ENCODE measurements at places on chromosomes 7 and 10. TPM values are rescaled to one million over a fixed set of nuclear protein-coding genes. Genes with fewer than 3 reads are reported as not detected.

DNA sequence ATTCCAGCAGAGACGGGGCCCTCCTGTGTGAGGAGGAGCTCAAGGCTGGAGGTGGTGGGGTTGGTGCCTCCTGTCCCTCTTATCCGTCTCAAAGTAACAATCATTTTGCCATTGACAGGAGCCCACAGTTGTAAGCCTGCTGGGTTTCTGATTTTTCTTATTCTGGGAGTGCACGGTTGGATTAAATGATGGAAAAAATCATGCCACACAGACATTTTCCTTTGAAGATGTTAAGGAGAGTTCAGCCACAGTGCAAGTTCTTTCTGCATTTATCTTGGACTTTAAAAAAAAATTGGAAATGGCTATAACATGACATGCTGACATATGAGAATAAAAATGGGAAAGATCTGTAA lies 8.4 kb upstream of the LYZL1 start:
- no peaks in the 10 kb centered on the region for H3K27me3 ChIP-seq
- H3K4me1 ChIP-seq = no peaks in the 10 kb centered on the region
- DNase-seq = no peak
- no peak overlapping the region for H3K4me3 ChIP-seq
- no peaks in the 10 kb centered on the region for H3K36me3 ChIP-seq

DNA sequence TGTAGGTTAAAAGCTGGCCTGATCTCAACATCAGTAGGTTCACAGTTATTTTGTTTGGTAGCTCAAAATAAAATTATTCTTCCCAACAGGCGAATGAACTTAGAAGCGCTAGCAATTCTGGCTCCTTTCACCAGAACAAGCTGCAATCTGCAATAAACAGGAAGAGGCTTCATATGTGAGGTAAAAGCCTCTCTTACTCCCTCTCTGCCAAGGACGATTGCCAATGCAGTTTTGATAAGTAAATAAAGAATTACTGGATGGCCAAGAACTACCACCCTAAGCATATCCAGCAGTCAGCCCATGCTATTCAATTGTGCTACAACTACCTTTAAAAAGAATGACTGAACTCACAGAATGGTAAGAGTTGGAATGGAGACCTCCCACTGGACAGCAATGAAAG lies 150.0 kb upstream of the LAMB4 start:
- H3K36me3 ChIP-seq = no peaks in the 10 kb centered on the region
- no peak overlapping the region for H3K4me3 ChIP-seq
- H3K27me3 ChIP-seq = no peaks in the 10 kb centered on the region
- H3K27ac ChIP-seq = no peak overlapping the region
- H3K4me1 ChIP-seq = no peaks in the 10 kb centered on the region
- no peak for DNase-seq

GRCh38 chr10:36254199-36254598 lies 612.1 kb upstream of the FZD8 start:
- DNase-seq = no peak
- no peak overlapping the region for H3K4me3 ChIP-seq
- H3K36me3 ChIP-seq = no peaks in the 10 kb centered on the region

DNA sequence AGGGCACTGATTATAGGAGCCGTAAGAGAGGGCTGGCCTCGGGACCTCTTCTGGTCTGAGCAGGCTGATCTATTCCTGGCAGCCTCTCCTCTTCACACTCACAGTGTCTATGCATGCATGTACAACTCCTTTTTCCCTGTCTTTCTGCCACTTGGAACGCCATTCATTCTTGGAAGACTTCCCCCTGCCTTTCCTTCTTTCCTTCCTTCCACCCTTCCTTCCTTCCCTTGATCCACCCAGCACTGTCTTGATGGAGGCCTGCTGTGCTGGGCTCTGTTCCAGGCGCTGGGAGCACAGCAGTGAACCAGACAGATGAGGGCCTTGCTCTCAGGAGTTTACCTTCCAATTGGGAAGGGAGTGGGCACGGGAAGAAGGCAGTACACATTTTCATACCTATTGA lies 114.8 kb downstream of the SH3PXD2A start:
- H3K4me3 ChIP-seq = no peak overlapping the region
- no peak overlapping the region for H3K27ac ChIP-seq
- no peak for DNase-seq

- H3K36me3 ChIP-seq = peaks cover 12% of the 10 kb centered on the region
- no peaks in the 10 kb centered on the region for H3K4me1 ChIP-seq
- H3K27ac ChIP-seq = no peak overlapping the region
- H3K4me3 ChIP-seq = no peak overlapping the region
Measured at GRCh38 chr7:132171130-132171576, 405.1 kb downstream of the PLXNA4 start.

DNA sequence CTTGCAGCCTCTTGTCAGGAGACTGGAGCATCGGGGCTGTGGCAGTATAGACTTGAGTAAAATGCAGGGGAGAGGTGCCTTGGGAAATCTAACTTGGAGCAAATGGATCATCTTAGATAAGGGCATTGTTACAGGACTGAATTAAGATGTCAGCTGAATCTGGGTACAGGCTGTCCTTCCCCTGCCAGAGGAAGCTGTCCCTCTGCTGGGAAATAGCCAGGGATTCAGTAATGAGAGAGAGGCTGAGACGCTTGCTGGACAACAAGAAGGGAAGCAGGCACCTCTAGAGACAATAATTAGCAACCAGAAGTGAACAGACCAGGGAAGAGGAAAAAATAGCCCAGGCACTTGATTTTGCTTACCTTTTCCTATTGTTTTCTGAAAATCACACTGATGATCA lies 20.7 kb upstream of the RAPGEF5 start:
- no peaks in the 10 kb centered on the region for H3K36me3 ChIP-seq
- no peaks in the 10 kb centered on the region for H3K27me3 ChIP-seq
- H3K4me1 ChIP-seq = no peaks in the 10 kb centered on the region

DNA sequence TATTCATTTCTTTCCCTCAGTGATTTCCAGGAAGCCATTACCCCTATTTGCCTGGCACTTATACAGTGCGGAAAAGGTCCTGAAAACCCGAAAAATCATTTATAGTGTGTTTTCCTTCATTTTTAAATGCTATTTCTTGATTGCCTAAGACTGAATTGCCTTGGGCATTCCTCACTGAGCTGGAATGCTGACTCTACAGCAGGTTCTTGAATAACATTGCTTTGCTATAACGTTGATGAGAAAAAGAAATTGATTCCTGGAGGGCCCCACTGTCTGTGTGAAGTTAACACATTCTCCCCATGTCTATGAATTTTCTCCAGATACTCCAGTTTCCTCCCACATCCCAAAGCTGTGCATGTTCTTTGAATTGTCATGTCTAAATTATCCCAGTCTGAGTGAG lies 308.5 kb downstream of the EXOC4 start:
- no peaks in the 10 kb centered on the region for H3K4me1 ChIP-seq
- H3K27ac ChIP-seq = no peak overlapping the region
- no peak overlapping the region for H3K4me3 ChIP-seq
- no peaks in the 10 kb centered on the region for H3K27me3 ChIP-seq
- no peaks in the 10 kb centered on the region for H3K36me3 ChIP-seq

DNA sequence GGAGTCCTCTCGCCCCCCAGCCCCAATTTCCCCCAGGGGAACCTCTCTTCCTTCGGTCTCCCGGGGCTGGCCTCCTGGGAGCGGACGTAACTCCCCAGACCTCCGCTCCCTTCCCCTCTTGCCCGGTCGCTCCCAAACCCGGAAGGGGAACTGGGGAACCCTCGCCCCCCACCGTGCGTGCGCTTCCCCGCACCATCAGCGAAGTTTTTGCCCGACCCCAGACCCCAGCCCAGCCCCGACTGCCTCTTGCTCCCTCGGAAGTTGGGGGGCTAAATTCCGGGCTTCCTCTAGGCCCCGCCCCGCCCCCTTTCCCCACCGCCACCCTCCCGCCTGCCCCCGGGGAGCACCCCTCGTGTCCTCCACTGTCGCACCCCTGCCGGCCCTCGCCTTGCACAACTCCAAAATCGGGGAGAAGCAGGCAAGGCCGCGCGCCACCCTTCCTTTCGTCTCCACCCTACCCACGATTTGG lies 436 bp downstream of the GNB2 start:
- DNase-seq = no peak
- H3K4me1 ChIP-seq = peaks cover 8% of the 10 kb centered on the region
- no peaks in the 10 kb centered on the region for H3K27me3 ChIP-seq
- peaks cover 25% of the 10 kb centered on the region for H3K36me3 ChIP-seq
- H3K27ac ChIP-seq = peak overlapping the region; percentile 98

GRCh38 chr10:63388421-63389031 lies 77.3 kb downstream of the JMJD1C start:
- H3K27ac ChIP-seq = no peak overlapping the region
- H3K36me3 ChIP-seq = peaks cover 3% of the 10 kb centered on the region
- H3K4me3 ChIP-seq = no peak overlapping the region
- no peak for DNase-seq
- H3K27me3 ChIP-seq = no peaks in the 10 kb centered on the region

DNA sequence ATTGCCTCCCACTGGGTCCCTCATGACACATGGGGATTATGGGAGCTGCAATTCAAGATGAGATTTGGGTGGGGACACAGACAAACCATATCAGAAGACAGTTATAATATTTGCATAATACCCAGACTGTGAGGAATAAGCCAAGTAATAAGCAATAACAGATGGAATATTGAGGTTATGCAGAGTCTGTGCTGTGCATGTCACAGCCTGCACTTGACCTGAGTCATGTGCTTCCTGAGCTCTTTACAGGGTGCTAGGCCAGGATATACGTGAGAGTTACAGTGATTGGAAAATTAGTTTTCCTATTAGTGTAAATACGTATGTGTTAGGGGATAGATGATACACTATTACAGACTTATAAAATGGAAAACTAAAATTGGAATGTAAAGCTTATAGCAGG lies 288.7 kb downstream of the SDK1 start:
- H3K36me3 ChIP-seq = no peaks in the 10 kb centered on the region
- H3K27me3 ChIP-seq = no peaks in the 10 kb centered on the region
- H3K4me3 ChIP-seq = no peak overlapping the region
- H3K4me1 ChIP-seq = no peaks in the 10 kb centered on the region
- no peak for DNase-seq

DNA sequence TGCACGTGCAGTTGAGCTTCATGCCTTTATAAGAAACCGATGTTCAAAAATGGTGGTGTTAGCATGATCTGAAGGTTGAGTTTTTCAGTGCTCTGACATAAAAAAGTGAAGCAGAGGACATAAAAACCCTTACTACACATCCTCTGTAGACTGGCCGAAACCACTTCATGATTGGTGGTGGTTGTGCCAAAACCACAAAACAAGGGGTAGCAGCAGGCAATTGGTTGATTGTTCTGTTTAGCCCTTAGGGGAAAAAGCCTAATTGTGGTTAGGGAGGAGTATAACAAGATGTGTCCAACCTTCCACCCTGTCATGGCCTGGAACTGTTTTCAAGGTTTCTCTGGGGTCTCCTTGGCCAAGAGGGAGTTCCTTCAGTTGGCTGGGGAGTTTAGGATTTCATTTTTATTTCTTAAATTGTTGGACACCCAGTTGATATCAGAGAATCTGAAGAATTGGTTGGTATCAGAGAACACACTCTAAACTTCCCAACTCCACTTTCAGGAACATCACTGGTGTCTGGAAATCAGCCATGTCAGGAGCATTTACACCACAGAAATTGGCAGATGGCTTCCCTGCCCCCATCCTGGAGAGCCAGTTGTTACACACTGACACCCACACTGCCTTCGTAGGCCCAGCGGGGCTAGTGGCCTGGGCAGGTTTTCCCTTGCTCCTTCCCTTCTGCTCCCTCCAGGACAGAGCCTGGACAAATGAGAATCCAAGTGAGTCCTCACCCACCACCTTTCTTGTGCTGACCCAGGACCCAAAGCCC lies 18.8 kb downstream of the MRPS24 start:
- no peak overlapping the region for H3K27ac ChIP-seq
- H3K27me3 ChIP-seq = no peaks in the 10 kb centered on the region
- DNase-seq = no peak
- H3K36me3 ChIP-seq = no peaks in the 10 kb centered on the region

DNA sequence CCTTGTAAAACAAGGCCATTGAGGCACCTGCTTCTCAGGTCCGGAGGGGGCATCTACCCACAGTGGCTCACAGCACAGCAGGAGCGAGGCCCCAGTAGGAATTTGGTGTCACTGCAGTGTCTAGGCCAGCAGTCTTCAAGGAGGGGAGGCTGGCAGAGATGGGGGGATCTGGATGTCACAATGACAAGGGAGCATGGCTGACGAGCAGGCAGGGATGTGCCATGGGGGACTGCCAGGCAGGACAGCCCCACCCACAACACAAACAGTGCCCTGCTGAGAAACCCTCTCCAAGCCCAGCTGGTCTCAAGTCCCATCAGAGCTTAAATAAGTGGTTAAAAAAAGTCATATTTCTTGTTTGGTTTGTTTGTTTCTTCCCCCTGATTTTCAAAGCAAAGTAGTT lies 121.0 kb upstream of the ZNF716 start:
- H3K36me3 ChIP-seq = no peaks in the 10 kb centered on the region
- no peak overlapping the region for H3K27ac ChIP-seq
- no peak overlapping the region for H3K4me3 ChIP-seq
- no peaks in the 10 kb centered on the region for H3K27me3 ChIP-seq
- no peak for DNase-seq
- H3K4me1 ChIP-seq = no peaks in the 10 kb centered on the region

DNA sequence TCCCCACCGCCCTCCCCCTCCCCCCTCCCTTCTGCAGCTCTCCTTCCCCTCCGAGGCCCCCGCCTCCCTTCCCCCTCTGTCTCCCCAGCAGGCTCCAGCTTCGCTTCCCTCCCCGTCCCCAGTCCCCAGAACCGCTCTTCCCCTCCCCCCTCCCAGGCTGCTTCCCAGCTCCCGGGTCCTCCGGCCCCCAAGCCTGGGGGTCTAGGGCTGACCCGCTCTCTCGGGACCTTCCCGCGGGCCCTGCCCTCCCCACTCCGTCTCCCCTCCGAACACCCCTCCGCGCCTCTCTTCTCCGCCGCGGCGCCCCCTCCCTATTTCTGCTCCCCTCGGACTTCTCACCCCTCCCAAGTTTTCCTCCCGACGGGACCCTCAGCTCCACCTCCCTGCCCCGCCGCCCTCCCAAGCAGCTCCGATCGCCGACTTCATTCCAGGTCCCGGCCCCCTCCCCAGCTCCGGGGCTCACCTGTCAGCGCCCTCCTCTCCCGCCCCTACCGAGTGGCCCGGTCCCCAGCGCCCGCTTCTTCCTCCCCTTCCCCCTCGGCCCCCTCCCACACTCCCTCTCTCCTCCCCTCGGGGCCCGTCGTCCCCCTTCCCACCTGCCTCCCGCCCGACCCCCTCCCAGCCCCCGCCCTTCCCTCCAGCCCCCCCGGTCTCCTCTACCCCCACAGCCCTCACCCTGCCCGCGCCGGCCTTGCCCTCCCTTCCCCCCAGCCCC lies 990 bp downstream of the ZNF467 start:
- H3K4me3 ChIP-seq = peak overlapping the region; percentile 93
- no peak overlapping the region for H3K27ac ChIP-seq
- peaks cover 12% of the 10 kb centered on the region for H3K4me1 ChIP-seq
- no peak for DNase-seq

- H3K27ac ChIP-seq = no peak overlapping the region
- H3K4me3 ChIP-seq = no peak overlapping the region
- no peaks in the 10 kb centered on the region for H3K36me3 ChIP-seq
- H3K27me3 ChIP-seq = no peaks in the 10 kb centered on the region
- DNase-seq = no peak
- peaks cover 15% of the 10 kb centered on the region for H3K4me1 ChIP-seq
Measured at GRCh38 chr10:11878776-11879175, 55.6 kb downstream of the PROSER2 start.

- H3K36me3 ChIP-seq = peaks cover 28% of the 10 kb centered on the region
- peak overlapping the region; percentile 93 for H3K27ac ChIP-seq
- H3K4me3 ChIP-seq = peak overlapping the region; percentile 95
- peak; percentile 59 for DNase-seq
Measured at GRCh38 chr7:151232917-151233701, 826 bp downstream of the CHPF2 start.

Gene OGDH
- 99.2 TPM for total RNA-seq

Gene MACC1
- 0.56 TPM for total RNA-seq

Gene CYP2C19
- total RNA-seq = not detected

Gene RNF133
- 4.6 TPM for total RNA-seq

Gene CTAGE8
- 2.1 TPM for total RNA-seq

Gene MORN4
- total RNA-seq = 6.6 TPM
